CD4-positive, alpha-beta T cell treated with Interleukin-6 at 100 ng/mL for 8 hours (primary cell): ENCODE measurements at places on chromosomes 1 and 21.

DNA sequence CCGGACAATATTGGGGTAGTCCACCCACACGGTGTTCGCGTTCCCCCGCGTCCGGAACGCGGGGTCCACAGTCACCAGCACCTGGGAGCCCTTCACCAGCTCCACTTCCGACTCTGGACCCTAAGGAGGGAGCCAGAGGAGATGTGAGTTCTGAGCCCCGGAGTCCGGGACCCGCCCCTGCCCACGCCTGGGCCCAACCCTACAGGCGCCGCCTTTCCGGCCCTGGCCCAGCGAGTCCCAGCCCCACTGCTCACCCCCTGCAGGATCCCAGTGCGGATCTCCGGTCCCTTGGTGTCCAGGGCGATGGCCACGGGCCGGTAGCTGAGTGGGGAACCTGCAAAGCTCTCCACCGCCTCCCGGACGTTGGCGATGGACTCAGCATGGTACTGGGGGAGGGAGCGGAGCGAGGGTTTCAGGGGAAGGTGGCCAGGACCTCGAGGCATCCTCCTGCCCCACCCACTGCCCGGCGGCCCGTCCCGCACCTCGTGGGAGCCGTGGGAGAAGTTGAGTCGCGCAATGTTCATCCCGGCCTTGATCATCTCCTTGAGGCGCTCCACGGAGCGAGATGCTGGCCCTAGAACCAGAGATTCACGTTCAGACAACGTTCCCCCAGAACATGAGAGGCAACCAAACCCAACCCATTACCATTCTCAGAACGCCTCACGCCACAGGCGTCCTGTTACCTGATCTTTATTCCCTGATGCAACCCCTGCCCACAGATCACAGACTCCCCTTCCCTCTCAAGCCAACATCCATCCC, 5.9 kb downstream of the PKLR start:
- DNase-seq = no peak

DNA sequence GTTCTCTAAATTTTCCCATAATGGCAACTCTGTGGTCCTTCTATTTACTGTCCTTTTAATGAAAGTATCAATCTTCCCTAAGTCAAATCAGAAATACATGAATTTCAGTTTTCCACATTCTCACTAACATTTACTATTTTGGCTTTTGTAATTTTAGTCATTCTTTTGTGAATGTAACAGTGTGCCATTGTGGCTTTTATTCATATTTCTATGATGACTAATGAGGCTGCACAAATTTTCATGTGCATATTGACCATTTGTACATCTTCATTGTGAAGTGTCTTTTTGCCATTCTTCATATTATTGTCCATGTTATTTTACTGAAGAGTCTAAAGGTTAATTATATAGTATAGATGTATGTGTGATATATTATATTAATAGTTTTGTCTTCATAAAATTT, 431.0 kb upstream of the BRINP3 start:
- DNase-seq = no peak

DNA sequence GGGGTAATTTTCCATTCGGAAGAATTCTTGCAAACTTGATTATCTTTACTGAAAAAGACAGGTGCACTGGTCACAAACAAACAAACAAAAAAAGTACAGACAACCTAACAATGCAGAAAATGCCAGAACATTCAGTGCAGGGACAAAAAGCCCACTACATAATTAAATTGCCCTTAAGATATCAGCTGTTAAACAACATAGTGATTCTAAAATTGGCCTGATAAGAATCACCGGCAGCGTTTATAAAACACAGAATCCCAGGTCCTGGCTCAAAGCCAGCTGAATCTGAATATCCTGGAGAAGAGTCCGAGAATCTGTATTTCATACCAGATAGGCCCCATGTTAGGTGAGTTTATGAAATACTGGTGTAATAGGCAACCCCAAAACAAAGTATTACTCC, 6.1 kb downstream of the PLPP3 start:
- no peak for DNase-seq

DNA sequence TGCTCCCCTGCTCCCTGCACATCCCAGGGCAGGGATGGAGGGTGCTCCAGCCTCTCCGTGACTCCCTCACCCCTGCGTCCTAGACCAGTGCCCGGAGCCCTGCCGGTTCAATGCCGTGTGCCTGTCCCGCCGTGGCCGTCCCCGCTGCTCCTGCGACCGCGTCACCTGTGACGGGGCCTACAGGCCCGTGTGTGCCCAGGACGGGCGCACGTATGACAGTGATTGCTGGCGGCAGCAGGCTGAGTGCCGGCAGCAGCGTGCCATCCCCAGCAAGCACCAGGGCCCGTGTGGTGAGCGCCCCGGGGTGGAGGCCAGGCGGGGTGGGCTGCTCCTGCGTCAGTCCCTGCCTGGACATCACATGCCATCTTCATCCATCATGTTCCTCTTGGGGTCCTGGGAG, 22.0 kb downstream of the AGRN start:
- DNase-seq = no peak

DNA sequence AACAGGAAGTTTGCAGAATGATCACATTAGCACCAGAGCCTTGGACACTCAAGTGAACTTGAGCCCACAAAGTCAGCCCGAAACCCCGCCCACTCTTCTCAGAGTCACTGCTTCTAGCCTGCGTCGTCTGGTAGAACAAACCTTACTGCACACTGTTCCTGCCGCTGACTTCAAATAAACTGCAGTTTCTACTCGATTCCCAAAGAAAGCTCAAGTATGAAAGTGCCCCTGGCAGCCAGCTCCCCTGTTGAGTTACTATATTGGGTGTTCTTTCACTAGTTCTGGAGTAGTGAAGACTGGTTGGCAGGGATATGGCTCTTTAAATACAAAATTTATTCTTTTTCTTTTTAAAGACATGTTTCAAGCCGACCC, 164.7 kb downstream of the GALNT2 start:
- no peak for DNase-seq

GRCh38 chr21:37965088-37965805, 49.0 kb upstream of the KCNJ6 start:
- DNase-seq = no peak

- peak; percentile 40 for DNase-seq
These were observed 74.1 kb downstream of the XCL2 start for GRCh38 chr1:168469690-168470089.

GRCh38 chr1:154353460-154353904, 28.2 kb downstream of the ATP8B2 start:
- peak; percentile 55 for DNase-seq

DNA sequence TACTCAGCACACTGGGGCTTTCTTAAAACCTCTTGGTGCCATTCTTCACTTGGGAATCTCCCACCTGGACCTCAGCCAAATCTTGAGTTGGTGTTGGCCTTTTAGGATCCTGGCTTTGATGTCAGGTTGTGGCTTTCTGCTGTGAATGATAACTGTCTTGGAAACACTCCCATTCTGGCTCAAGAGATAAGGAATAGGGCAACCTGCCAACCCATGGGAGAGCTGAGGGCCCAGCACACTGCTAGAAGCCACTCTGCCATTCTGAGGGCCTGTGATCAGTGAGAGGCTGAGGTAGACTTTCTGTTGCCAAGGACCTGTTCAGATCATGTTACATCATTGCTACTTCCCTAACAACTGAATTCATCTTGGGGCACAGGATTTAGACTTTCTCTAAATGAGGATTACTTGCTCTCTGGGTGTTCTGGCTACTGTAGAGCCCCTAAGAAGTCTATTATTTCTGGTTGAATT, 45.8 kb downstream of the TTC39A start:
- no peak for DNase-seq

DNA sequence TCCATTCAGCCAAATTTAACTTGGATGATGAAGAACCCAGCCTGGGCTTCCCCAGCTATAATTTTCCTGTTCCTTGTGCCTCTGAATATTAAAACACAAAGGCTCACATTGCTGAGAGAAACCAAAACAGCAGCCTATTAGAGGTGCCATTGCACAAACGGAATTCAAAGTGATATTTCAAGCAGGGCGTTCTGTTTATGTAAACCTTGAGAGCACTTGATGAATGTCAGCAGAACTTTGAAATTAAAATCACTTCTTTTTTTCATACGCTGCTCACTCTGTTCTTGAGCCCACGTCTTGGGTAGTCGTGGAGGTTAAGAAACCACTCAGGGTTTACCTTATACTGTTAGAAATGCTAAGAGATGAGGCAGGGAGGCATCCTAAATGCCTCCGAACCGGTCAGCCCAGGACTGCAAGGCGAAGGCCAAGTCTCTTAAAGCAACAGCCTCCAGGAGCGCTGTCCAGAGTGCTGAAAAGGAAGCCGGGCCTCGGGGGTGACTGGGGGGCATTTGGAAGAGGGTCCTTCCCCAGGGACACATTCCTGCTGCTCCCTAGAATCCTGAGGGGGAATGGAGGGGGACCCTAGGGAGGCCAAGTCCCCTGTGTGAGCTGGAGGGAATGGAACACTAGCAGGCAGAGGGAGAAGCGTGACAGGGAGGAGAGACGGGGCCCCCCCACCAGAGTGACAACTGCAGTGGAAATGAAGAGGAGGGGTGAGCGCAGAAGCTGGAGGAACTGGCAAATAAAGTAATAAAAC, 154.8 kb upstream of the VAMP3 start:
- DNase-seq = no peak

DNA sequence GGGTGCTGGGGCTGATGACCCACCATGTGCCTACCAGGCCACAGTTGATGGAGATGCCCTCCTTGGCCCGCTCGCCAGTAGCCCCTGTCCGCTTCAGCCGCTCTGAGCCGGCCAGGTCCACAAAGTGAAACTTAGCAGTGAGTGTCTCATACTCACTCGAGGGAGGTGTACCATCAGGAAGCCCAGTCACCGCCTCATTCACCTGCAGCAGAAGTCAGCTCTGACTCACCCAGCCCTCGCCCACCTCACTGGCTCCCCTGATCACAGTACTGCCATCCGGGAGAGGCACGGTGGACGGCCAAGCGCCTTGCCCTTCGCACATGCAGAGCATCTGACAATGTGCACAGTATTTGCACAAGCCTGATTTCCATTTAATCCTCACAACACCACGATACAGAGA, 18.8 kb downstream of the KIF21B start:
- no peak for DNase-seq

DNA sequence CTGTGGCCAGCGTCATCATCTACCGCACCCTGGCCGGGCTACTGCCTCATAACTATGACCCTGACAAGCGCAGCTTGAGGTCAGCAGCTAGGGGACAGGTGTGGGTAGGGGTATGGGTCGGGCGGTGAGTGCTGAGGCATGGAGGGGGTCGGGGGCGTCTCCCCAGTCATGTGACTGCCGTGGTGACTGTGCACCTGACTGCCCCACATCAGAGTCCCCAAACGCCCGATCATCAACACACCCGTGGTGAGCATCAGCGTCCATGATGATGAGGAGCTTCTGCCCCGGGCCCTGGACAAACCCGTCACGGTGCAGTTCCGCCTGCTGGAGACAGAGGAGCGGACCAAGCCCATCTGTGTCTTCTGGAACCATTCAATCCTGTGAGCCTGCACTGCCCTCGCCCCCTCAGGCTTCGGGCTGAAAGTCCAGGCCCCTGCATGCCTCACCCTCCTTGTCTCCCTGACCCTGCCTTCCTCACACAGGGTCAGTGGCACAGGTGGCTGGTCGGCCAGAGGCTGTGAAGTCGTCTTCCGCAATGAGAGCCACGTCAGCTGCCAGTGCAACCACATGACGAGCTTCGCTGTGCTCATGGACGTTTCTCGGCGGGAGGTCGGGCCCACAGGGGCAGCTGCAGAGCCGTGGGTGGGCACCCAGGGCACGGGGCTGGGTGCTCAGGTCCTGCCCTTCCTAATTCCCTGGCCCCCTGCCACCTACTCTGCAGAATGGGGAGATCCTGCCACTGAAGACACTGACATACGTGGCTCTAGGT, 13.5 kb downstream of the PSRC1 start:
- DNase-seq = no peak
